ENCODE measurements at places on chromosomes 1 and 21.
A peak's percentile ranks its signal among the peaks of the same experiment; 100 is the strongest.

DNA sequence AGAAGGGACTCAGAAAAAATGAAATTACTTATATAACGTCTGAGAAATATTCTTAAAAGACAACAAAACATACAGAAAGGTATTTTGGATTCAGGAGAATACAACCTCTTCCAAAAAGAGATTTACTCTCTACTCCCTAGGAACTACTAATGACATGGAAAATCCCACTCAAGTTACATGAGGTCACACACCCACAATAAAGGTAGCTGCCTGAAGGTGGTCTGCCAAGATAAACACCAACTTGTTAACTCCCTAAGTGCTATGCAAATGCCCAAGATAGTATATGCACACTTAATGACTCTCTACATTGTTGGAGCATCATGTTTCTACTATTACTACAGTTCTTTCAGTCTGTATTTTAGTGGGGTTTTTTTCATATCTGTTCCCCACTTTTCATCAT is 26.5 kb downstream of the RERE start:
- no peak for ATAC-seq

- ATAC-seq, result no peak
Observed at GRCh38 chr1:204406621-204407020, 5.0 kb downstream of the PPP1R15B start.

- ATAC-seq, result no peak
Observed at GRCh38 chr1:73903092-73903491, 294.9 kb downstream of the LRRIQ3 start.

GRCh38 chr1:30730346-30731108 is 7.1 kb upstream of the MATN1 start:
- ATAC-seq, result no peak

GRCh38 chr1:174654560-174654959 is 206.8 kb downstream of the GPR52 start:
- ATAC-seq, result no peak

- no peak for ATAC-seq
Observed at GRCh38 chr1:37471345-37472231, 2.8 kb upstream of the ZC3H12A start.

DNA sequence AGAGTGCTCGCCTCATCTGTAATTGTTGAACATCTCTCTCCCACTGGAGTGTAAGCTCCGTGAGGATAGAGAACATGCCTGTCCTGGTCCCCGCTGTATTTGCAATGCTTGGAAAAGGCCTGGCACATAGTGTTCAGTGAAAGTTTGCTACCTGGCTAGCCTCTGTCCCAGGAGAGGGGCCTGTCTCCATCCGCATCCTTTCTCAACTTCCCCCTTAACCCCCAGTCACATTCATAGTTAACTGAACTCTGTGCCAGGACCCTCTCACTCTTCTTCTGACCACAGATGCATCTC is 15.2 kb downstream of the SPOCD1 start:
- no peak for ATAC-seq

DNA sequence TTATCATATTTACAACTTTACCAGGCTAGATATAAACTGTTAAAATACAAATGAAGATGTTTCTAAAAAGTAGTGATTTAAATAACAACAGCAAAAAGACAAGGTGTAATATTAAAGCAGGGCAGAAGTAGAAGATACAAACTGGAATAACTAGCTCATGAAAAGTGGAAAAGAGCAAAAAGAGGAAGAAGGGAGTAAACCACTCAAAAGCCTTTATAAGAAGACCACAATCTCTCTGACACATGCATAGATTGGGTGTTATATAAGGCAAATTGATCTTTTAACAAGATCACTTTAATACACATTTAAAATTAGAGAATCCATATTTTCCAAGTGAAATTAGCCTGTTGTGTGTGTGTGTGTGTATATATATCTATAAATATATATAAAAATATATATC is 5.0 kb downstream of the DENND1B start:
- no peak for ATAC-seq

DNA sequence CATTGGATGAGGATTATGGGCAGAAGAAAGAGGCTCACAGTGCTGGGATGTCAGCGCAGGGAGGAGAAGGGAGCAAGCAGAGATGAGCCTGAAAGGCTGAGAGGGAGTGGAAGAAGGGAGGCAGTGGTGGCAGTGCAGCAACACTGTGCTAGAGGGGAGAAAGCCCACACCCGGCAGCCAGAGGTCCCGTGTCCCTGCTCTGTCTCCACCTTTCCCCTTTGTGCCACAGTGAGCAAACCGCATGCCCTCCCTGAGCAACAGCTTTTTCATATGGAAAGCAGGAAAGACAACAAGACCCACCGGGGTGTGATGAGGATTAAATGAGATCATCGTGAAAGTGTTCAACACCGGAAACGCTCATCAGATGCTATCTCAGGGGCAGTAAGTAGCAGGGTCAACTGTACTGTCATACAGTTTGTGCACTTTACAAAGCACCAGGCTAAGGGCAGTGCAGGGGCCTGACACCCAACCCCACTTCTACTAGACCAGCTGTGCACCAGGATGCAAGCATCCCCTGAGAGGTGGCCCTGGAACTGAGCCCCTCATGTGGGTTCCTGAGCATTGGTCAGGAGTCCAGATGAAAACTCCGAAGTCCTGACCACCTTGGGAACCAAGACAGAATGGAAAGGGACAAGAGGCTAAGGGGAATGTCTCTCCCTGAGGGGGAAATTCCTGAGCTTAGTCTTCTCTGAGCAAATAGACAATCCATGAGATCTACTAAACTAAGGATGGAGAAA is 9.1 kb downstream of the NHLH1 start:
- ATAC-seq, result peak; percentile 32

DNA sequence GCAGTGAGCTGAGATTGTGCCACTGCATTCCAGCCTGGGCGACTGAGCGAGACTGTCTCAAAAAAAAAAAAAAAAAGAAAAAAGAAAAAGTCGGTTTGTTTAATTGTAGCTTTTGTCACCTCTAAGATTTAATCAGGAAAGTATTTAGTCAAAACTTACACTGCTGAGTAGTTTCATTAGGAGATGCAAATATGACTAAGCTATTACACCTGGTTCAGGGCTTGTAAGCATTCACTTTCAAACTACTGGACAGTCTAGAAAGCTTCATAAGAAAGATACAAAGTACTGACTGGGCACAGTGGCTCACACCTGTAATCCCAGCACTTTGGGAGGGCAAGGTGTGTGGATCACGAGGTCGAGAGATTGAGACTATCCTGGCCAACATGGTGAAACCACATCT is 75.9 kb upstream of the CACYBP start:
- ATAC-seq, result peak; percentile 35

GRCh38 chr1:13792419-13792818 is 92.4 kb downstream of the PRDM2 start:
- ATAC-seq, result no peak

- ATAC-seq, result no peak
Observed at GRCh38 chr1:97252076-97252475, 530.5 kb downstream of the PTBP2 start.

- ATAC-seq, result no peak
Observed at GRCh38 chr1:201422436-201423030, 1.0 kb upstream of the TNNI1 start.

DNA sequence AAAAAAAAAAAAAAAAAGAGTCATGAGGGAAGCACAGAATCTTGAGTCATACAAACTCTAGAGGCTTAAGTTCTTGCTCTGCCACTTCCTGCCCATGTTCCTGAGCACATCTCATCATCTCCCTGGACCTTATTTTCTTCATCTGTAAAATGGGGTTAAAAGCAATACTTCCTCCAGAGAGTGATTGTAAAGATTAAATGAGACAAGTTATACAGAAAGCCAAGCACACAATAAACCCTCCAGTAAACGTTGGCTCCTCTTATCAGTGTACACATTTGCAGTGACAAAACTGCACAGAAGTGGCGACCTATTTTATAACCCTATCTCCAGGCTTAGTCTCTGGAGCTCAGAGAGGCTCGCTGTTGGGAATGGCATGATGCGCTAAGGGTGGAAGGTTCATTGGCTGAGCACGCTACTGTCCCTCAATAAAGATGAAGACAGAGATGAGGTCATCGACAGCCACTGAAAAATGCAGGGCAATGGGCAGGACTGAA is 82.1 kb downstream of the RRAGC start:
- ATAC-seq, result no peak

DNA sequence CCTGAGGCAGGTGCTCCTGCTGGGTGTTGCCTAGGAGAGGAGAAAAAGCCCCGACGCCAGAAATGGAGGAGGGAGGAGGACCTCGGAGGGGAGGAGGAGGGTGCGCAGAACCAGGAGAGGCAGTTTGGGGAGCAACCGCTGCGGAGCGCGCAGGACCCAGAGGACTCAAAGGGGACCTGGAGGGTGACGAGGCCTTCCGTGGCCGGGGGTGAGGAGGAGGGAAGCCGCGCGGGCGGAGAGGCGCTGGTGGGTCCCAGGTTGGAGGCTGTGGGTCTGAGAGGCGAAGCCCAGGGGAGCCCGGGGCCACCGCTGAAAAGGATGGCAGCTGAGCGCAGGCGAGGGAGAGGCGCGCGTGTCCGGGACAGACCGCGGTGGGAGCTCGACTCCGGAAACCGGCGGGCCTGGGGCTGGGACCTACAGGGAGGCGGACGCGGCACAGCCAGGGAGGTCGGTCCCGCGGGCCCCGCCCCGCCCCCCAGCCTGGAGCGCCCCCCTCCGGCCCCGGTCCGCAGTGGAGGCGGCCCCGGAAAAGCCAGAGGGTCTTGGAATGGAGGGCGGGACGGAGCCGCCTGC is 15.1 kb downstream of the RNF223 start:
- peak; percentile 15 for ATAC-seq

DNA sequence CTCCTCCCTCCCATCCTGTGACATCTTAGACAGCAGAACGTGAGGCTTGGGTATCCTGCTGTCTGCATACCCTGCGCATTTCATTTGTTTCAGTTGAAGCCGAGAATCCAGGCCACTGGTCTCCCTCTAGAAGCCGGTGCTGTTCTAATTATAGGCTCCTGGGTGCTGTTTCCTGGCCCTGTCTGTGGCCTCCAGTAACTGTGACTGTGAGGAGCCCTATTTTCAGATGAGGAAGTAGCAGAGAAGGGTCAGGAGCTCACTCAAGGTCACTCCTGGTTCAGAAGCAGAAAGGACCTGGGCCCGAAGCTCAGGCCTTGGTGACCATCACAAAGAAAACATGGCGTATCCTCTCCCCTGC is 24.0 kb downstream of the COQ8A start:
- no peak for ATAC-seq

DNA sequence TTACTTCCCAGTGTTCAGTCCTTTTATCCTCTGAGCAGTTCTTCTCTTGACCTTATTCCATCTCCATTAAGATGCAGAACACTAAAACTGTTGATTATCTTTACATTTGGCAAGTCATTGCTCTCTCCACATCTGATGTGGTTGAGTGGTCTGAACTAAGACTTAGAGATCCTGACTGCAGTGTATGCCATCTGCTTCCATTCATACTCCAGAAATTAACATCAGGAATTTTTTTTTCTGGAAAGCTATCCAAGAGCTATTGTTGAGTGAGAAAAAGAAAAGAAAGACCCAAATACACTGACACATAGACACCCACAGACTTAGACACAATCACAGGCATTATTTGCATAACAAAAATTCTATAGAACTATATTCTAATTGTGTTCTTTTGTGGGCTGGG is 3.7 kb upstream of the TRIM62 start:
- no peak for ATAC-seq

DNA sequence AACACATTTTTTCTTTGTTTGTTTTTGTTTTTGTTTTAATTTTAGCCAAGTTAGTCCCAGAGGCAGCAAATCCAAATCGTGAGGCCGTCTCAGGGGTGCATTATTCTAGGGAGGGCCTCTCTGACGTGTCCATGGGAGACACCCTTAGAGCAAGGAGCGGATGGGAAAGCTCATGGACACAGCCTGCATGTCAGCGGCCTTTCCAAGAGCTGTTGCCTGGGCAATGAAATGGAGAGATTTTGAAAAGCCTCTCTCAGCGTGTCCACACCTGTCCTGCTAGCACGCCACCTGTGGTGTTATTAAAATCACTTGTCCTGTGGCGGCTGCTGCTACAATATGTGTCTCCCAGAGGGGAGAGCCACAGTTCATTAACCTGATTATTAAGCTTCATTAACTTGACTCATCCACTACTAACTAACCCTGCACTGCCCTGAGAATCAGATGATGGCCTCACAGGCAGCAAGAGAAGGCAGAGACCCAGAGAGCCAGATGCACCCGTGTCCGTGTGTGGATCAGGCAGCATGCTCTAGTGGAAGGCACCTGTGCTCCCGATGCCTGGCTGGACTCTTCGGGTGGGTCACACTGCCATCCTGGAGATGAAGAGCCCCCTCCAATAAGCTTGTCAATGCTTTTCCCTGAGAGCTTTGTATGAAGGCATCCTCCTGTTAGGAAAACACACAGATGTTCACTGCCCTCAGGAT is 133.3 kb downstream of the PGBD5 start:
- no peak for ATAC-seq

DNA sequence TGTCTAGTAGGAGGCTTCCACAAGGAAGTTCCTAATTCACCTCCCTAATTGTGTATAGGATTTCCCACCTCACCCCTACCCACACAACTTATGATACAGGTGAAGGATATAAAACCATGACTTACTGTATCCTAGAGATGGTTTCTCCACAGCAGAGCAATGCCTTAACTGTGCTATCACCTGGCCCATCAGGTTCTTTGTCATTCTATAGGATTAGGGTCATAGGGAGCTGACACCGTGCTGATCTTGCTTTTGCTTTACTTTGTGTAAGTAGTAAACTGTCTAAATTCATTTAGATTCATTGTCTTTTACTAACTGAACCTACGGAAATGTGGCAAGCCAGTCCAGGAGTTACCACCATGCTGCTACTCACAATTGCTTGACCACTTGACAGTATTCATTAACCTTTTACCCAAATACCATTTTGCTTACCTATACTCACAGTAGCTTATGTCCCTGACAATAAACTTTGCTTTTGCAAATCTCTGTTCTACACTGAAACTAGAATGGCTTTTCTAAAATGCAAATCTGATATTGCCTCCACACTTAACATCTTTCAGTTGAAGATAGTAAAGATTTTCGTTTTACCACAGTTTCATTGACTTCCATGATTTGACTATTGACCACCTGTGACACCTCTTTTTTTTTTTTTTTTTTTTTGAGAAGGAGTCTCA is 147.6 kb downstream of the IFI44 start:
- ATAC-seq, result no peak

DNA sequence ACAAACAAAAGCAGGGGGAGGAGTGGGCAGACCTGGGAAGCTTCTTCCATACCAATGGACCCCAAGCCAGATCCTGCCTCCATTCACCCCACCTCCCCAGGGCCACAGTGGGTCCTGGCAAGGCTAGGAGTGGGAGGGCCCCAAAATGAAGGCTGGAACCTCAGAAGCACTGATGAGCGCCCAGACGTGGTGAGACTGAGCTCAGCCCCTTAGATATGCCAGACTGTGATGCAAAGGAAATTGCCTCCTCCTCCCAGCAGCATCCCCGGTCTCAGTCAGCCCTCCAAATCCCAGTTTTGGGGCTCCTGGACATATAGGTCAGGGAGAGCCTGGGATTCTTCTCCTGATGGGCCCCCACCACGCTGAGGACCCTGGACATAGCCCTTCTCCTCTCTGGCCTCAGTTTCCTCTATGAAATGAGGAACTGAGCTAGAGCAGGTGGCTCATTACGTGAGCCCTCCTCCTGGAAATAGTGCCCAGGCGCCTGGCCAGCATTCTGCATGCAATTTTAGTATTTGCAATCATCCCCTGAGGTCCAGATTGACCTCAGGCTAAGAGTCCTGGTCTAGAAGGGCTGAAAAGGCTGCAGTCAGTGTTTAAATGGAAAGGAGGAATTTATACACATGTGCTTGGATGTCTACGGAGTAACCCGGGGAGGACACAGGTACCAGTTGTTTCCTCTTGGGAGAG is 33.5 kb downstream of the RHBG start:
- ATAC-seq, result no peak
